ENCODE measurements at places on chromosomes 16 and 17.

- DNase-seq = no peak
Measured at GRCh38 chr16:82037666-82038065, 2.6 kb downstream of the HSD17B2 start.

DNA sequence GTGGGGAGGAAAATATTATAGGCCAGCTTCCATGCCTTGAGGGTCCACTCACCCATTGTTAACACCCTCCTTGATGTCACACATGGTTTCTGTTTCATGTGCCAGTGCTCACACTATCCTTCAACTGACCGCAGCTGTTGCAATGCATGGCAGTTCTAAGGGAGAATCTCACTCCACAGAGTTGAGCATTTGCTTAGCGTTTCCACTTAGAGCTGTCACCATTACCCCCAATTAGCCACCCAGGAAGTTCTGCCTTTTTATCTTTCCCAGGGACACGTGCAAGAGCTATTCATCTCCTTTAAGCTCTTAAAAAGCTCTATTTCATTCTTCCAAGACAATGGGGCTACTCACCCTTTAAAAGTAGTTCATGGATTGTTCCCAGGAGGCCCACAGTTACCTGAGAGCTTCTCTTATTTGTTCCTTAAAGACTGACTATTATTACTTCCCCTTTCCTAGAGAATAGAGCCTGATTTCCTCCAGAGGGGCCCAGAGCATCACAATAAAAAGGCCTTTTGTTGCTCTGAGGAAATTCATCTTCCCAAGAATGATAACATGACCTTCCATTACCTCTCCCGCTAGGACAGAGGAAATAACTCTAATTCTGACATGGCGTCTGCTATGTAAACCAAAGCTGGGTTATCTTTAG, 126.8 kb downstream of the CACNG3 start:
- no peak for DNase-seq

DNA sequence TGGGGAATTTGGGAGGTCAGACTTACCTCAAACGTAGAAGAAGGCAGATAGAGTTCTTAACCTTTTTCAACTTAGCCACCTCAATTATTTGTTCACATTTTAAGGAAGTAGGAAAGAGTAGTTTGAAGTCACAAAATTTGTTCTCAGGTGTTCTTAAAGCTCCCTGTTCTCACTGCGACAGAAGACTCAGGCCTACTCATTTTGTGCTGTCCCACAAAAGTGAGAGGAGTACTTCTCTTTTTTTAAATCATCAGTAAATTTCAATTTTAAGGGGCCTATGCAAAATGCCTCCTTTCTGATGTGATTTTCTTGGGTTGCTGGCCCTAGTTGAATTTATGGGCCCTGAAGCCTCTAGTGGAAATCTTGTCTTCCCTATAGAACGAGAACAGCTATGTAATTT, 133.4 kb downstream of the MAP2K6 start:
- no peak for DNase-seq

GRCh38 chr17:18197535-18198194, 14.0 kb downstream of the ALKBH5 start:
- no peak for DNase-seq

DNA sequence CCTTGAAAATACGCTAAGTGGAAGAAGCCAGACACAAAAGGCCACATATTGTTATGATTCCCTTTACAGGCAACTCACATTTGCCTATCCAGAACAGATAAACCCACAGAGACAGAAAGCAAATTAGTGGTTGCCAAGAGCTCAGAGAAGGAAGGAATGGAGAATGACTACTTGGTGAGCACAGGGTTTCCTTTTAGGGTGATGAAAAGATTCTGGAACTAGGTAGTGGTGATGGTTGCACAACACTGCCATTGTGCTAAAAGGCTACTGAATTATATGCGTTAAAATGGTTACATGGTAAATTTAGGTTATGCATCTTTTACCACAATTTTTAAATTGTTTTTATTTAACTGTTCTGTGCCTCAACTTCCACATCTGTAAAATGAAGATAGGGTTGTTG, 4.4 kb downstream of the COPRS start:
- DNase-seq = no peak

DNA sequence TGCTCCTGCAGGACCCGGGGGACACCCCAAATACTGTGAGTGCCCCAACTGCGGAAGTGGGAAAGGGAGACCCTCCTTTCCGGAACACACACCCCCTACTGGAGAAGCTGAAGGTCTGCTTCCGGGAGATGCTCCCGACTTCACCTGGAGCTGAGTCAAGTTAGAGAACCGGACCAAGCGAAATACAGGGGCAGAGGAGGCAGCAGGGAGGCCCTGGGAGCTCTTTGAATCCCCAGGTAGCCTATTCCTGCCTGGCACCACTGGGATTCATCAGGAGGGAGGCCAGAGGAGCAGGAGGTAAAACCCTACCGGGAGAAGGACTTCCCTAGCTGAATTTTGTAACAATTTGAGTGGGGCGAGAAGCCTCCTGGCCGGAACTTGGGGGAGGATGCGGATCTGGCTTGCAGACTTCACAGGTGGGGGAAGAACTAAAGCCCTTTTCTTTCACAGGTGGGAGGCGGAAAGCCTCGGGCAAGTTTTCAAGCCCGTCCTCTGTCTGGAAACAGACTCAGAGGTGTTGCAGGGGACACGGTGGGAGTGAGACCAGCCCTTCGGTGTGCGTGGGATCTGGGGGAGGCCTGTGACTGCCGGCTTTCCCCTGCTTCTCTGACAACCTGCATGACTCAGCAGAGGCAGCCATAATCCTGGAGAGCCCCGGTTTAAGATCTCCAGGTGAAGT, 22.4 kb upstream of the TEKT1 start:
- peak; percentile 28 for DNase-seq
